Endothelial cell of umbilical vein (primary cell): ENCODE measurements at places on chromosomes 4 and X. TPM values are rescaled to one million over a fixed set of nuclear protein-coding genes. Genes with fewer than 3 reads are reported as not detected.

The LNX1 gene
- 1.3 and 1.9 TPM in 2 replicates for total RNA-seq

The FRMPD3 gene
- not detected in 2 replicates for total RNA-seq

The MAGEB2 gene
- not detected in 2 replicates for total RNA-seq

The ARHGEF6 gene
- total RNA-seq, result 5.5 and 6.4 TPM in 2 replicates

The SSX3 gene
- not detected in 2 replicates for total RNA-seq

DNA sequence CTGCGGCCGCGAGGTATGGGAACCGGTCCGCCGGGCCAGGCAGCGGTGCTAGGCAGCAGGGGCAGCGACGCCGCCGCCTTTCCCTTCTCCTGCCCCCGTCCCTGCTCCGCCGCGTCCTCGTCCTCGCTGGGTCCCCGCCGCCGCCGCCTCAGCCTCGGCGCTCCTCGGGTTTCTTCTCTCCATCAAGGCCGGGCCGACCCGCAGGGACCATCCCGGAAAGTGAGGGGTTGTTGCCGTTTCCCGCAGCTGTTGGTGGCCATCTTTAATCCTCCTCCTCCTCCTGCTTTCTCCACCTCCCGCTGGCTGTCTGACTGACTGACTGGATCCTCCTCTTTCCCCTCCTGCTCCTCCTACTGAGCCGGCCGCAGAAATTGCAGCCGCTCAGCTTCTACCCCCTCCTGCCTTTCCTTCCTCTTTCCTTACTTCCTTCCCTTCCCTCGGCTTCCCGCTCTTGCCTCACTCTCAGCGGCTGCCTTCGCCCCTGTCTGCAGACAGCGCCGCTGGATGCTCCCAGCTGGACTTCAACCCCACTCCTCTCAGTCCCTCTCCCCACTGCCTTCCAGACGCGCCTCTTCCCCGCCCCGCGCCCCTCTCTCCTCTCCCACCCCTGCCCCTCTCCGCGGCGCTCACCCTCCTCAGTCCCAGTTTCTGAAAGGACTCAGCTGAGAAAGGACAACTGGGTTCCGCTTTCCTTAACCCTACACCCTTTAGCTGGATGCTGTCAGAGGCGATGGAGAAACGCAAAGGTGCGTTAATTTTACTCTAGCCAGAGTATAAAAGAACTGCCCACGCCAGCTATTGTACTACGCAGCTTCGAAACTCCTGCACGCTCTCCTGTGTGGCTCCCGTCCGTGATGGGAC, at the start of gene WDFY3:
Gene WDFY3, minus strand, starts transcription at position 309 of the 861 bp plus-strand sequence. CDS start 106,099 bp downstream, outside the sequence.
- peak; percentile 85 for DNase-seq

GRCh38 chr4:168188754-168189153, 96.4 kb downstream of the ANXA10 start:
- DNase-seq, result no peak

The TKTL2 gene
- total RNA-seq, result not detected in 2 replicates

GRCh38 chr4:52290466-52290865, 239.4 kb downstream of the SPATA18 start:
- DNase-seq, result no peak

The TSPAN5 gene
- total RNA-seq, result 37.6 and 45.1 TPM in 2 replicates

- no peak for DNase-seq
Measured at GRCh38 chr4:92136434-92136833, 167.3 kb upstream of the GRID2 start.

DNA sequence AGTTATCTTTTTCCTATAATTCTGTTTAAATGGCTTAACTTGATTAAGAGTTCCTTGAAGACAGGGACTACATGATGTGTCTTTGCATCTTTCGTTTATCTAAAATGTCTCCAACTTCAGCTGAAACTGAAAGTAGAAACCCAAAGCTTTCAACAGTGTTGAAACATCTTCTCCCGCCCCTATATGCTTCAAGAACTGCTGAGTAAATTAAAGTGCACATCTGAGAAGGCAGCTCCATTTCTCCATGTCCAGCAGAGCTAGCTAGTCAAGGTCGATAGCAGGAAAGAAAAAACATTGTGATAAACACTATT, 185.7 kb upstream of the TBL1X start:
- no peak for DNase-seq

The SCD5 gene
- total RNA-seq, result 35.8 and 38.4 TPM in 2 replicates

GRCh38 chr4:76377911-76378310, 43.0 kb downstream of the CCDC158 start:
- DNase-seq, result peak; percentile 38

GRCh38 chrX:5080791-5081190, 1147.9 kb downstream of the NLGN4X start:
- no peak for DNase-seq

DNA sequence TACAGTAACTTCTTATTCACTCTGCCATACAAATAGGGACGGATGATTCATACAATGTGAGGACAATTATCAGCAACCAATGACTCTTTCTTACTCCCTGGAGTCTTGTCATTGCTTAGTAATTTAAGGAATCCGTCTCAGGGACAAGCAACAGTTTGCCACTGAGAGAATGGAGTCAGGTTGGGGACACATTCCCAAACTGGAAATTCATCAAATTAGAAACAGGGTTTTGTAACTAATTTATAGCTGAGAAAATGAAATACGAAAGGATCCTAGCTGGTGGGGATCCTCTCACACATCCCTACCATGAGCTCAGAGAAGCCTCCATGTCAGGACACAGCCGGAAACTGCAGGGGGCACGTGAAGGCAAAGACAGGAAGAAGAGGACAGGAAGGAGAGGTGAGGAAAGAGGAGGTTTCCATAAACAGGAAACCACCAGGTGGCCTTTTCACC, 50.4 kb upstream of the KDR start:
- DNase-seq, result peak; percentile 66

- DNase-seq, result no peak
Measured at GRCh38 chr4:29817961-29818360, 902.2 kb upstream of the PCDH7 start.

The HTR2C gene
- total RNA-seq, result not detected in 2 replicates

The BMP15 gene
- not detected in 2 replicates for total RNA-seq

The NLGN3 gene
- 0.40 and 0.85 TPM in 2 replicates for total RNA-seq

DNA sequence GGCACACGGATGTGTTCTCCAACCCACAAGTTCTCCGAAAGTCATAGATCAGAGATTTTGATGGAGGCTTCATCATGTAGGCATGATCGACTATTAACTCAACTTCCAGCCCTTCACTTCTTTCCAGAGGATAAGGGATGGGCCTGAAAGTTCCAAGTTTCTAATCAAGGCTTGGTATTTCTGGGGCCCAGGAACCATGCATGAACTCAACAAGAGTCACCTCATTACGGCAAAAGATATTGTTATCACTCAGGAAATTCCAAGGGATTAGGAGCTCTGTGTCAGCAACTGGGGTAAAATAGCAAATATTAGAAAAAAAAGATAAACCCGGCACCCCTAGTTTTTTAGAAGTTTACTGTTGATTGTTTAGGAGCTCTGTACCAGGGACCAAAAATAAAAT, 240.1 kb upstream of the PPP1R2C start:
- no peak for DNase-seq

GRCh38 chrX:39766085-39766726, 331.6 kb downstream of the BCOR start:
- DNase-seq, result no peak

- peak; percentile 38 for DNase-seq
Measured at GRCh38 chrX:109974906-109975655, 27.8 kb upstream of the TMEM164 start.

DNA sequence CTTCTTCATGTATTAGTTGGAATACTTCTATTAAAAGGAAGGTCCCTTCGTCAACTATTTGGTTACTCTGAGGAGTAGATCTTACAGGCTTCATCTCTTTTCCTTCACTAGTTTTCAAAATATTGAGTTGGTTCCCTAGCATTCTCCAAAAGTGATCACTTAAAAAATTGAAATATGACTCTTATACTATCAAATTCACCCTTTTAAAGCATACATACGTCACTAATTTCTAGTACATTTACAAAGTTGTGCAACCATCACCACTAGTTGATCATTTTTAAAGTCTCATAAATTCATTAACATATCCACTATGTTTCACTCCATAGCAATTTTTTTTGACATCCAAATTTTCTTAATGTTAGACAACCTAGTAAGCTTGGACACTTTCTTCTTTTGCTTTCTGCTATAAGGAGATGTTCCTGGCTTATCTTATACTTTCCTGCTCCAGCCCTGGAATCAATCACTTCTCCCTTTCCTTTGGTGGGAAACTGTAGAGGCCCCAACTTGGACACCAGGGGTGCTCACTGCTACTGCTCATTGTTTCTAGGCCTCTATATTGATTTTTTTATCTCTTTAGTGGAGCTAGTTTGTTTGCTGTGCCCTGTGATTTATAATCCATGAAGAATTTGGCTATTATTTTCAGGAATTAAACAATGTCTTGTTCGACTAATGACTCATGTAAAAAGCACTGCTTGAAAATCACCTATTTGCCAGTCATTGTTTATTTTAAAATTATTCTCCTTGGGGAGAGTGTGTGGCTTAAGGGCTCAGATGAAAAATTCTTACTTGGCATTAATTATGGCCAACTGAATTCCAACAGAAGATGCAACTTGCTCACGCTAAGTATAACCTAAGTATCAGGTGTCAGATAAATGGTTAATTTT, 4.0 kb upstream of the ZFX start:
- DNase-seq, result peak; percentile 48

DNA sequence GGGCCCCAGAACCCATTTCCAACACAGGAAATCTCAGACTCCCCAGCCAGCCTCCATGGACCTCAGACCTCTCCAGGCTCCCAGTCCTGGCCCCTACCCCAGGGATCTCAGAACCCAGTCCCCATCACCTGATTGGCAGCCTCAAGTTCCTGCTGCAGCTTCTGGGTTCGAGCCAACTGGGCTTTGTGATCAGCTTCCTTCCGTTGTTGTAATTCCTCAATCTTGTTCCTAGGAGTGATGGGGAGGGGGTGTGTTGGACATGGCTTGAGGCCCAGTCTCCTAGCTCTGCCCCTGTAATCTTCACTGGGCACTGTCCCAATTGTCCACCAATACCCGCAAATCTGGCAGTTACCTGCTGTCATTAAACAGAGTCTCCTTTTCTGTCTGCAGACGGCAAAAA, 12.6 kb downstream of the GRIPAP1 start:
- peak; percentile 65 for DNase-seq

DNA sequence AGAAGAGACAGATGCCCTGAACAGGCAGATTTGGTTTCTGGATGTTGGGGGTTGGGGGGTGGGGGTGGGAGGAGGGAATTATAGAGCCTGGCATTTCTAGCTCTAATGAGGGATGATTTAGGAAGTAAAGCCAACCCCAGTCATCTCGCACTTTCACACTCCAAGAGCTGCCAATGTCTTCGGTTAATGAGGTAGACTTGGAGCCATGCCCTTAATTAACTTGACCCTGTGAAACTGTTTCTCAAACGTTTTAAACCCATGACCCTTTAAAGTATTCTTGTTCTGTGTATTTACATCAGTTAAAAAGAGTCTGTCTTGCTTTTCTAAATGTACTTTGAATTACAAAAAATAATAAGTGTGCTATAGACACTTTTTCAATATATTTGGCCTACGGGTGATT, 466.9 kb downstream of the FAT4 start:
- DNase-seq, result no peak

- DNase-seq, result no peak
Measured at GRCh38 chr4:25580633-25581467, 74.8 kb upstream of the SLC34A2 start.

GRCh38 chr4:4791299-4792111, 68.0 kb upstream of the MSX1 start:
- no peak for DNase-seq

GRCh38 chrX:8341814-8342590, 122.6 kb upstream of the VCX3B start:
- DNase-seq, result no peak

DNA sequence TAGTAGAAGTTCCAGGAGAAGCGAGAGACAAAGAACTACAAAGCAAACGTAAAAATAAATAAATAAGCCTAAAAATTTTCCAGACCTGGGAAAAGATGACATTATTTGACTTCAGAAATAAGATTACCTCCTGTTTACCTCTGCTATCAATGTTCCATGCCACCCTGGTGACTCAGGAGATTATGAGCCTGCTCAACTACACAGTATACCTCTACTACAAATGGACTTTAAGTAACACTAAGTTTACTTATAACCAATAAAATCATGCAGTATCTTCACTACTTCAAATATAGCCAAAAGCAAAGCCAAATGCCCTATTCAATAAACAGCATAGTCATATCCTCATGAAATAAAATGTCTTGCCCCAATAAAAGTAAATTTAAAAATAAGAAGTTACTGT, 105.4 kb downstream of the CYLC1 start:
- DNase-seq, result no peak

- DNase-seq, result no peak
Measured at GRCh38 chr4:142402156-142402555, 443.9 kb downstream of the INPP4B start.

DNA sequence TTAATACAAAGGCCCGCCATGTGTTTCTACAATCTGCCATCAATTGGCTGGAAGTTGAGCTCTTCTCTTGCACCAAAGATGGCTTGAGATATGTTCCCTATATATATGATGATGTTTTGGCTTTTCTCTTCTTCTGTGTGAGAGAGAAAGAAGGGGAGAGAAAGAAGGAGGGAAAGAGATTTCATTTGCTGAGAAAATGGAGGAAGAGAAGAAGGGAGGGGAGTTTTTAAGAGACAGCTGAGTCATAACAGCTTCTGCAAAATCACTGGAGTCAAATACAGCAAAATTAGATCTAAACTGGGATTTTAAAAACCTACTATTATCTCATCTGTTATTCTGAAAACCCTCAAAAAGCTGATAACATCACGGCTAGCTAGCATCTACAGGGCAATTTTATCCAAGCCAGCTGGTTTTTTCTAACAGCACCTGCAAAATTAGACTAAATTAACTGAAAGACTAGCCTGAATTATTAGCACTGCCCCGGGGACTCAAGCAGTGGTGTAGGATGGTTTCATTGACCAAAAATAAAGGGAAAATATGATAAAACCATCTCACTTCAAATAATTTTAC, 647.6 kb upstream of the ACTRT1 start:
- no peak for DNase-seq

The LEF1 gene
- total RNA-seq, result 0.46 TPM in 1 of 2 replicates, not detected in the other

- no peak for DNase-seq
Measured at GRCh38 chr4:112747036-112747435, 110.1 kb downstream of the LARP7 start.

The ATP5ME gene
- 303 and 310 TPM in 2 replicates for total RNA-seq

The MAGEE1 gene
- total RNA-seq, result 0.74 and 0.95 TPM in 2 replicates

The MTNR1A gene
- total RNA-seq, result not detected in 2 replicates

The ZNF711 gene
- 5.0 and 5.2 TPM in 2 replicates for total RNA-seq

DNA sequence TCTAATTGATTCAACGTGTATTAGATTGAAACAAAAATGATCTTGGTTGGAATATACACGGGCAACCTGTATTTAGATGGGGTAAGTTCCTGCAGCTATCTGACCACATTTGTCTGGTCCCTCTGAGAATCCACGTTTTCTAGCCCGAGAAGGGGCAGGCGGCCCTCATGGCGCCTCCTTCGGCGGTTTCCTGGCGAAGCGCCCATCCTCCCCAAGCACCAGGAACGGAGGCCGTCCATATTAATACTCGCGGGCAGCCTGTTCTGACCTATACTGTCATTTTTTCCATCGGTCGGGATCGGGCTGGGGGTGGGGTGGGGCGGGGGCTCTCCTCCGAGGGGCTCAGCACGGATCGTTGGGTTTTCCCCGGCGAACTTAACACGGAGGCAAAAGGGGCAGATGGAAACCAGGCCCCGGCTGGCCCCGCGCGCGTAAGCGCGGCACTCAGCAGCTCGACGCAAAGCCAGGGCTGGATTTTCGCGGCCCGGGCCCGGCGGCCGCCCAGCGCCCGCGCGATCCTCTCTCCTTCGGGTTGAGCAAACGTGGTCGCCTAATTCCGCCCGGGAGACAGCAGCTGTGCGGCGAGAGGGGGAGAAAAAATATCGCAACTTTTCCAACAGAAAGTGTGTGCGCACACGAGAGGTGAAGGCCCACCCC, 77.2 kb upstream of the BCOR start:
- peak; percentile 51 for DNase-seq

The UGT2A1 gene
- total RNA-seq, result not detected in 2 replicates

The NAP1L2 gene
- 1.0 and 1.1 TPM in 2 replicates for total RNA-seq

The FRAS1 gene
- total RNA-seq, result 3.4 and 3.6 TPM in 2 replicates

The CYLC1 gene
- not detected in 2 replicates for total RNA-seq

The MUC7 gene
- total RNA-seq, result not detected in 2 replicates
